ENCODE measurements at places on chromosomes 2 and 18. TPM values are rescaled to one million over a fixed set of nuclear protein-coding genes. Genes with fewer than 3 reads are reported as not detected.

C2orf68 gene
- 57.5 TPM for polyA plus RNA-seq

DNA sequence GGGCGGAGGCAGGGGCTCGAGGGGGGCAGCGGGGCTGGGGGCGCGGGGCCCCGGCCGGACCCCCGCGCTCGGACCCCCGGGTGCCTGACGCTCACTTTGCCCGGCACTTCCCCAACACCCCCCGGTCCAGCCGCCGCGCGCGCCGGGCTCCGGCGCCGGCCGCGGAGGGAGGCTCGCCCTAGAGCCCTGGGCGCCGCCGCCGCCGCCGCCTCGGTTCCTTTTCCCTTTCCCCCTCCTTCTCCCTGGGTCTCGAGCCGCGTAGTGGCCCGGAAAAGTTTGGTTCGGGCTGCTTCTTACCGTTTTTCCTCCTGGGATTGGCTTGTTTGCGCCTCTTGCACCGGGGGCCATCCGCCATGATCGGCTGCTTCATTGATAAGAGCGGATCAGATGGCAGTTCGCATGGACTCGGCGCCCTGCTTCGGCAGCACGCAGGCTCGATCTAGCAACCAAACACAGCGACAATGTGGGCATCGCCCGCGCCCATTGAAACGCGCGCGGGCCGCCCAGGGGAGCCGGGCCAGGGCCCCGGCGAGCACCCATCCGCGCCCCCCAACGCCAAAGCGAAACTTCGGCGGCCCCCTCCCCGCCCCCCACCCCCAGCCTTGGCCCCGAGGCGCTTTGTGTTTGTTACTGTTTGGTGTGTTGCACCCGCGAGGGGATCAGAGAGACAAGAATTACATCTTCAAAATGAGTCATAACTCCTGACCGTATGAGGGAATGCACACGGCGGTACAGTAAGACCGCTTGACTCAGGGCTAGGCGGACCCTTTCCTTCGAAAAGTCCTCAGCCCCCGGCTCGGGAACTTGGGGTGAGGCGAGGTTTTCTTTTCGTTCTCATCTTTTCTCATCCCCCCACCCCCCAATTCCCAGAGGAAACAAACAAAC lies 2.7 kb downstream of the ZEB2 start:
- peak; percentile 74 for DNase-seq

DAW1 gene
- polyA plus RNA-seq = not detected

DNA sequence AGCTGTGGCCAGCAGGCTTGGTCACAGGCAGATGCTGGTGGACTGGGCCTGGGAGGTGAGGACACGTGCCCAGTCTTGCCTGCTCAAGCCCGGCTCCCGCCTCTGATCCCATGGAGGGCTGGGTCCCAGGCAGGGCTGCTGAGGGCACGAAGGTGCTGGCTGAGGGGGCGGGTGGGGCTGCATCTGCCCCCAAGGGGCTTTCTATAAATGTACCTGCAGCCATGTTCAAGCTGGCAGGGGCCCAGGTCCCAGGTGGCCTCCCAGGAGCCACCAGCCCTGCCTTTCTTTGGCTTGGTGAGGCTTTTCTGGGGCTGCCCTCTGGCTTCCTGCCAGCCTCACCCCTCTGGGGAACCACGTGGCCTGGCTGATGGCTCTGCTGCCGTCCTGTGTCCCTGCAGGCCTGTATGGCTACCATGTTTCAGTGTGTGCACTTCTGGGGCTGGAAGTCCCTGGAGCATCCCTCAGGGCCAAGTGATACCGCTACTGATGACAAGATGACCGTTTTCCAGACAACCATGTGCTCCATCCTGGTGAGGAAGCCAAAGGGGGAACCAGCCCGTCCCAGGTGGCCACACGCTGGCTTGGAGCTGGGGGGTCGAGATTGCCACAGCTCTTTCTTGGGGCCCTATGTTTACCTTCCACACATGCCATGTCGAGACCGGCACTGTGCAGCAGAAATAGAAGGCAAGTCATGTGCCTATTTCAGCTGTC lies 23.2 kb downstream of the HJURP start:
- no peak for DNase-seq

DNA sequence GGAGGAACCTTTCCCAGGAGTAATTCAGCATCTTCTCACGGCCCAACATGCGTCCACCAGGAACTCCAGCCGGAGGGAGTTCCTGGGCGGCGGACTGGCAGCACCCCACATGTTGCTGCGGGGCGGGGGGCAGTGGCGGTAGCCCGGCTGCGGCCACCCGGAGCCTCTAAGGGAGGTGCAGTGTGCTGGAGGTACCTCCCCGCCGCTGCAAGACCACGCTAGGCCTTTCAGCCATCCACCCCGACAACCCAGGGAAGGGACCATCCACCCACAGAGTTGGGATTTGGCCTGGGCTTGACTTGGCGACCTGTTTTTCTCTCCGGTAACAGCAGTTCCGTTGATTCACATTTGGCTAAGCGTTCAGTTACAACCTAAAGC lies 625 bp downstream of the LYPD6 start:
- DNase-seq = no peak

Measured in hindlimb muscle (tissue), 1 donor.